ENCODE measurements at places on chromosomes 6 and 20.

- no peak for DNase-seq
Observed at GRCh38 chr6:138161338-138162110, at the start of gene ARFGEF3. TSS of gene ARFGEF3 (plus strand) at chr6:138161939. CDS start at chr6:138162087, 148 bp downstream.

- DNase-seq, result no peak
Observed at GRCh38 chr20:3800256-3800877, 4.3 kb downstream of the CDC25B start.

- no peak for DNase-seq
Observed at GRCh38 chr6:120871416-120872261, 462.6 kb downstream of the TBC1D32 start.

GRCh38 chr6:150712505-150713252, 113.0 kb downstream of the PLEKHG1 start:
- DNase-seq, result no peak

GRCh38 chr6:16591396-16592222, 169.7 kb downstream of the ATXN1 start:
- peak; percentile 75 for DNase-seq

GRCh38 chr6:36973647-36974046, 12.3 kb downstream of the MTCH1 start:
- DNase-seq, result no peak

DNA sequence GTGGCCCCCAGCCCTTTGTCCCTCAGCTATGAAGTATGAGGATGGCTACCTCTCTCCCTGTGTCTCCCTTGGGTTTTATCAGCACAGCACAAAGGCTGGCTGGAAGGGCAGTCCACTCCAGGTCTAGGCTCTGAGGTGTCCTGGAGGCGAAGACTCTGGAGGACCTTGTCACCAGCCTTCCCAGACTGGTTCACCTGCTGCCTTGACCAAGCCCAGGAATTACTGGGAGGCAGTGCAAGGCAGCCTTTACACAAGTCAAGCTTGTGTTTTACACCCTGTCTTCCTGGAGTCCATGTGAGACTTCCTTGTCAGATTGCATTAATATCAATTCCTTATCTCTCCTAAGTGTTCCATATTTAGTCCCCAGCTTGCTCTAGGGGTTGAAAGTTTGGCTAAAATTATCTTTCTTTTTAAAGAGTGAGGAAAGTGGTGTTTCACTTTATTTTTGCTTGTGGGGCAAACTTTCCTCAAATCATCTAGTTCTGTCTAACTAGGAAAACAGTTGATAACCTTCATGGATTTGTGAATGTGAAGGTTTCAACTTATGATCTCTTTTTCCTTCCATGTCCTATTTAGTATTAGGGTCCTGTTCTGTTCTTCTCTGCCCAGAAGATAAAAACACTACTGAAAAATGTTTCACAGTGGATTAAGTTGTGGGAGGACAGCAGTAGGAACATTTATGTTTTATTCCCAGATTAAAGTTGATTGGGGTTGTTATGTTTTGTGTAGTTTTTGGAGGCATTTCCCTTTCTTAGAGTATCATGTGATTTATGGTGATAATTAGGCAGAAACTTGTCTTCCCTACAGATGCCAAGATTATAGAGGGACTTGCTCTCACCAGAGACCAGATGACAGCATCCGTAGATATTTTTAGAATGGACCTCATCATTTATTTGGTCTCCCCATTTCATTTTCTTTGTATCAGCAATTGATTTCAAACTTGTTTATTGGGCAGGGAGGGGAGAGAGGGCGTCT, 114.8 kb downstream of the FOXO3 start:
- DNase-seq, result no peak

DNA sequence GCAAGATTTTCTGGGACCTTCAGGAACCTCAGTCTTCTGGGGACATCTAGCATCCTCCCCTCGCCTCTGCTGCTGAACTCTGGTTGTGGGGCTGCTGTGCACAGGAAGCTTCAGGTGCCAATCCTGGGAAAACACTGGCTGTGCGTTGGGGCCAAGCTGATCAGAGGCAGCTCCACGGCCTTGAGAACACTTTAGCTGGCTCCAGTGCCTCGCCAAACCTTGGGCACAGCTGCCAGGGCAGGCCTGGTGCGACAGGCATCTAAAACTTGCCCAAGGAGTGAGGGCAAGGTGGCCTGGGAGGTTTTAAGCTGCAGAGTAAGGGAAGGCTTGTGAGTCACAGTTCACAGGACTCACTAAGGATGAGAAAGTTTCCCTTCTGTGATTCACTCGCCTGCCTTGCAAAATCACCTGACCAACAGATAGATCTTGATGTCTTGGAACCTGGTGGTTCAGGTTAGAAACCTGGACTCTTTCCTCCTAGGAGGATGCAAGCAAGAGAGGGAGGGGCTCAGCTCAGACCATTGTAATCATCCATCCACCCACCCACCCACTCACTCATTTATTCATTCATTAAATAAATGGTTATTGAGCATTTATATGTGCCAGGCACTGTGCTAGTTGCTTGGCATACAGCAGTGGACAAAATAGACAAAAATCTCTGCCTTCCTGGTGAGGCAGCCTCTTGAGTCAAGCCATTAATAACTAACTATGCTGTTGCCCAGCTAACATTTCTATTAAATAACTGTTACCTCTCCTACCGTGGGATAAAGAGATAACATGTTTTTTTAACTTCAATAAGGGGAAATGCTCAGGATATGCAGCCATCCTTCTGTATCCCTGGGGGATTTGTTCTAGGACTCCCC, 2.5 kb upstream of the SPATS1 start:
- DNase-seq, result no peak

DNA sequence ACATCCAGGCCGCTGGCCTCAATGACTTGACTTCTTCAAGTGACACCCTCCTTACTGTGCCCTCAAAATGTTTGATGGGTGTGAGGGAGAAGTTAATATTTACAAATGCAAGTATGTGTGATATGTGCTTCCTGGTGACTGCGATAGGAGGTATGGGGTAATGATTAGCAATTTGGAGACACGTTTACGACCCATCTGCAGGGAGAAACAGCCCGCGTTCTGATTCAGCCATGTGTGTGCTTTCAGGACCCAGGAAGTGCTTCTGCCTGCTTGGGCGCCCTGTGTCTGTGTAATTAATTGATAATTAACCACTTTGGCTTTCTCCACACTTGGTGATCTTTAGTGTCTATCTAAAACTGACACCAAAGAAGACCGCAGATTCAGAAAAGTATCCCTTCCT, 25.0 kb downstream of the SIRPA start:
- DNase-seq, result no peak

Measured in MV-4-11 (cell line).